NCI-H1092 treated with DMSO at 0.1 percent for 48 hours (cell line): ENCODE measurements at places on chromosomes 12 and 14.

- DNase-seq: peak; percentile 91
Observed at GRCh38 chr12:3680919-3681594, 71.9 kb downstream of the CRACR2A start.

- DNase-seq: no peak
Observed at GRCh38 chr12:8871068-8871467, 43.2 kb upstream of the PHC1 start.

- no peak for DNase-seq
Observed at GRCh38 chr14:56131865-56132833, 13.9 kb downstream of the PELI2 start.

- no peak for DNase-seq
Observed at GRCh38 chr14:70113211-70113610, 75.5 kb downstream of the SLC8A3 start.

DNA sequence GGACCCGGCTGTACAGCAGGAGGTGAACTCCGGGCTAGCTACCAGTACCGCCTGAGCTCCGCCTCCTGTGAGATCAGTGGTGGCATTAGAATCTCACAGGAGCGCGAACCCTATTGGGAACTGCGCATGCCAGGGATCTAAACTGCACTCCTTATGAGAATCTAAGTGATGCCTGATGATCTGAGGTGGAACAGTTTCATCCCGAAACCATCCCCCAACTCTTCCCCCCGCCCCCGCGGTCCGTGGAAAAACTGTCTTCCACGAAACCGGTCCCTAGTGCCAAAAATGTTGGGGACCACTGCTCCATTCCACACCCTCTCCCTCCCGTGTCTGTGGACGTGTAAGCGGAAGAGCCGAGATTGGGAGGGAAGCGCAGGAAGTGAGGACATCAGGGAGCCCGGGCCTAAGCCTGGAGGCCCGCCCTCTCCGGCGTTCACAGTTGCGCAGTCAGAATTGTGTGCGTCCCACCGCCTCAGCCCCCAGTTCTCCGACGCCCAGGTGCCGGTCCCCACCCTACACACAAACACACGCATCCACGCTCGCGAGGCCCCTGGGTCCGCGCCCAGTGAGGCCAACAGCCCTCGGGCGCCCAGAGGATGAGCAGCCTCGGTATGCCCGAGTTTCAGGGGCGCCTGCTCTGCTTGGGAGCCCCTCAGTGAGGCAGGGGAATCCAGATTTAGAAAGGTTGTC, 1.8 kb upstream of the RNASE4 start:
- peak; percentile 73 for DNase-seq

DNA sequence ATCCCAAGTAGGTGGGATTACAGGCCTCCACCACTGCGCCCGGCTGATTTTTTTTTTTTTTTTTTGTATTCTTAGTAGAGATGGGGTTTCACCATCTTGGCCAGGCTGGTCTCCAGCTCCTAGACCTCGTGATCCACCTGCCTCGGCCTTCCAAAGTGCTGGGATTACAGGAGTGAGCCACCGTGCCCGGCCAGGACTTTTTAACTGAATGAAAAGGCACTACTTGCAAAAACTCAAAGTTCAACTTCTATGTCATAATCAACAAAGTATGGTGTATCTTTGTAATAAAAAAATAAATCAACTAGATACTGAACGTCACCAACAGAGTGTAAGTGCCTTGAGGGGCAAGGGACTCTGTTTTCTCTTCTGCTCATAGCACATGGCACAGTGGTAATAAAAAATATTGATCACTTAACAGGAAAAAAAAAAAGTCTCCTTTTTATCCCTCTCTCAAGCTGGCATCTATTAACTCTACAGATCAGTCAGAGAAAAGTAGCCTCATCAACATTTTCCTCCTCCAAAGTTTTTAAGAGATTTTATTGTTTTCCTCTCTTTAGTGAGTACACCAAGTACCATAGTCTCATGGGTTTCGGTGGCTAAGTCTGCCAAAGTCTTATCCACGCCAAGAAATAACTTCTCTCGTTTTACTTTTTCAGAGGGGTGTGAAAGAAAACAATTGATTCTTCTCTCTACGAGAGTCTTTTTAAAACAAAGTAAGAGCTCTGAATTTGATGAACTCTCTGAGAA, 10.6 kb upstream of the FOXN3 start:
- DNase-seq: no peak

GRCh38 chr12:51323966-51324895, at the start of gene BIN2:
Gene BIN2, minus strand, starts transcription at chr12:51324174. Its CDS starts 72 bp downstream, at chr12:51324102.
- no peak for DNase-seq

GRCh38 chr12:113318900-113319628, 15.8 kb downstream of the SLC8B1 start:
- no peak for DNase-seq

- no peak for DNase-seq
Observed at GRCh38 chr12:105696-106095, 39.1 kb downstream of the IQSEC3 start.

- DNase-seq: no peak
Observed at GRCh38 chr12:71652656-71653055, 11.0 kb downstream of the ZFC3H1 start.

- no peak for DNase-seq
Observed at GRCh38 chr12:64566122-64566521, 44.2 kb upstream of the RASSF3 start.

- DNase-seq: peak; percentile 79
Observed at GRCh38 chr12:44000309-44000952, 164.6 kb downstream of the TMEM117 start.

DNA sequence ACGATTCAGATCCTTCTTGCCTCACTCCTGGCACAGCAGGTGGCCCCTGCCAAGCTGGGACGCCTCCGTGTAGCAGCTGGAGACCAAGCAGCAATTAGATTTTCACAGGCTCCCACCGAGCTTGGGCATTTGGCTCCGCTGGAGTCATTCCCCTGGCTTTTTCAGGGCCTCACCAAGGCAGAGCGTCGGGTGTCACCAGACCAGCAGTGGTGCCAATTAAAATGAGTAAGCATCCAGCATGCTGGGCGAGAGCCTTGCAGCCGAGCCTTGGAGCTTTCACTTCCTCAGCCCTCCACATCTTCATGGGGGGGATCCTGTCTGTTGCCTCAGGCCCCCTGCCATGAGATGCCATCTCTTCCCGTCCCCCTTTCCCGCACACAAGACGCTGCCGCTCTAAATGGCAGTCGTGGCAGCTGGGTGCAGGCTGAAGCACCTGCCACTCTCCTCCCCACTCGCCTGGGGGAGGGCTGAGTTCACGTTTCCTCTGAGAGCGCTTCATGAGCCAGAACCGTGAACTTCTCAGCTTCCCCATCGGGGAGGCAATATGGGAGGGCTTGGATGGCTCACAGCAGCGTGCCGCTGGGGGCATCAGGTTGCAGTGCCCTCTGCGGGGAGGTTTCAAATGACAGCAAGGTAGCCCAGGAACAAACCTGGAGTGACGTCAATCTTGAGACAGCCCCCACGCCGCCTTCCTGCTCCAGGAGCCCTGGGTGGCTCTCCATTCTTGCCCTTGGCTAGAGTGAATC, 11.7 kb downstream of the TPCN1 start:
- peak; percentile 90 for DNase-seq

GRCh38 chr12:66131067-66131688, 628 bp upstream of the LLPH start:
- DNase-seq: no peak

DNA sequence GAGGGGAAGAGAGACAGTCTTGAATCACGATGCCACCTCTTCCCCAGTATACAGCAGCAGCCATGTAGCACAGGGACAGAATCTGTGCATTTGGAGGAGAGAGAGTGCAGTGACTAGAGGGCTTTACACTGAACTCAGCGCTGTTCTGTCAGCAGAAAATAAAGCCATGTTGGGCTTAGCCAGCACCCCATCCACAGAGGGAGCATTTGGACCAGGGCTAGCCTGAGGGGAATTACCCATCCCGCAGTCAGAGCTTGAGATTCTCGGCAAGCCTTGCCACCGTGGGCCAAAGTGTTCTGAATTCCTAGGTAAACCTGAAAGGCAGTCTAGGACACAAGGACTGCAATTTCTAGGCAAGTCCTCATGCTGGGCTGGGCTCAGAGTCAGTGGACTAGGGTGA, 120.4 kb upstream of the CNOT2 start:
- DNase-seq: no peak

GRCh38 chr12:11545484-11546330, 103.8 kb upstream of the ETV6 start:
- no peak for DNase-seq

DNA sequence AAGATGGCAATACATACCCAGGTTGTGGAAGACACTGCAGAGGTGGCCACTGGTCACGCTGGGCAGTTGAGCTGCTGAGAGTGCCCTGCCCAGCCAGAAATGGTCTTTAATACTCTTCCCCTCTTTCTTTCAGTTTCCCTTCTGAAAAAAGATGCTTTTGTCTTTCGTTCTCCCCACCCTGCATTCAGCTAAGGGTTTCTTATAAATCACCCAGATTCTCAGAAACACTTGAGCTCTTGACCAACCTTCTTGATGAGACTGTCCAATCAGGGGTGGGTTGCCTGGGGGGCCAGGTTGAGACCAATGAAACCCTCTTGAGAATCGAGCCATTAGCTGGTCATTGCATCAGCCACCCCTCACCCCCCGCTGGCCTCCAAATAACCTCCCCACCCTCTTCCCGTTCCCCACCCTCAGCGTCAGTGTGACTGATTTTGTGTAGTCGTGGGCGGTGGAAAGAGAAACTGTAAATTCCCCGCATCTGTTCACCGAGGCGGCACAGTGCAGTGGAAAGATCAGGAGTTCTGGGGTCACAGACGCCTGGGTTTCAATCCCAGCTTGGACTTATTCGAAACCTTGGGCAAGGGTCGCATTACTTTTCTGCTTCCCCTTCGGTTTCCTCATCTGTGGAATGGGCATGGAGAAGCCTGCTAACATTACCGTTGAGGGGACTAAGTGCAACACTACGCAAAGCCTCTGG, 52.3 kb downstream of the SLC25A47 start:
- no peak for DNase-seq

DNA sequence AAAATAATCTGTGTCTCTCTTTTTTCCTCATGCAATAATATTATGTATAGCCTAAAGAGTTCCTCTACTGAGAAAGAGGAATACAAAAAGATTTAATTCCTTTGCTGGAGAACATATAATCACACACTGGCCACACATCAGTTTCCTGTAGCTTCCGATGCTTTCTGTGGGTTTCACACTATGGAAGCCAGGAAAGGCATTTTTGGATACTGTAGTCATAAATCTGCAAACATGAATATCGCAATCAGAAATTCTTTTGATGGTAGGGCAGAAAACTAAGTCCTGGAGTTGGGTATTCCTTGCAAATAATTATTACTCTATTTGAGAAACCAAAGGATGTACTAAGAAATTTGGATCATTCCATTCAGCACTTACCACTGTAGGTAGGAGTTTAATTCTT, 260.0 kb downstream of the ACSS3 start:
- DNase-seq: no peak

GRCh38 chr12:27303139-27304111, 29.2 kb upstream of the BMAL2 start:
- no peak for DNase-seq

DNA sequence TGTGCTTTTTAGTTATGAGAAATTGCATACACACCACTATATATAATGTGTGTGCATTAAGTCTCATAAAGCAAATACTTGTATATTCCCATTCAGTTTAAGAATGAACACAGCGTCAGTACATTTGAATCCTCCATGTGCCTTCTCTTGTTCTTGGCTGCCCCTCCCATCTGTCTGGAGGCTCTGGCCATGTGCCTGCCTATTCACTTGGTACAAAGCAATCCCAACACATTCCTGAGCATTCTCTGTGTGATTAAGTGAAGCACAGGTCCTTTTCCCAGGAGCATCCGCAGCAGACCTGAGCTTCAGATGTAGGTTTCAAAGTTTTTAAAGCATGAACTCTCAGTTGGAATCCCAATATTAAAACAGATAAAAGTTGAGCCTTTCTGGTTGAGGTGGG, 58.7 kb downstream of the POLR3B start:
- no peak for DNase-seq

GRCh38 chr14:106200541-106201315, 674.3 kb downstream of the TMEM121 start:
- DNase-seq: no peak

- no peak for DNase-seq
Observed at GRCh38 chr14:93073910-93074769, 41.6 kb downstream of the ITPK1 start.

DNA sequence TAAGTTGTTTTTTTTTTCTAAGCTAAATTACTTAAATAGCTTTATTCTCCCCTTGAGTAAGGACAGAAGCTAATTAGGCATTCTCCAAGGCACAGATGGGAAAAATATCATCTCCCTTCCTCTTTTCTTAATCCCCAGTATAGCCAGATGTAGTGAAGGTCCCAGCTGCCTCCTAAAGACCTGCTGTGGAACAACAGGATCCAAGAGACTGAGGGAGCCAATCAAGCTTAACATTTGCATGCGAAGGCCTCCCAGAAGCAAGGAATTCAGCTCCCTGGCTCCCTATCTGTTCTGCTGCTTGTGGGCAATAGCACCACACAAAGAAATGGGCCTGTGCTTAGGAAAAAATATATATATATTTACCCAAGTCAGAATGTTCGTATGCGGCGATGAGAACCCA, 255.2 kb downstream of the SYT1 start:
- DNase-seq: no peak

DNA sequence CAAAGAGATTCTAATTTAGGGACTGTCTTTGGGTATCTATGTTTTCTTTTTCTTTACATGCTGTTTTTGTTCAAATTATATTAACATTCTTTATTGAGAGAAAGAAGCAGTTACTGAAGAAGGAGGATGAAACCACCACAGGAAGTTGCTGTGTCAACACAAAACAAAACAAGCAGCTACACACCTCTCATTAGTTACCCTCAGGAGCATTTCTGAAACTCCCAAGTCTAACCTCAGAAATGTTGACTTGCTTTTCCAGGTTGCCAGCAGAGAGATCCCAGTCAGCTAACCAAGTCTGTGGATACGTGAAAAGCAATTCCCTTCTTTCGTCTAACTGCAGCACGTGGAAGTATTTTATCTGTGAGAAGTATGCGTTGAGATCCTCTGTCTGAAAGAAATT, 33.5 kb downstream of the CLEC1A start:
- no peak for DNase-seq

DNA sequence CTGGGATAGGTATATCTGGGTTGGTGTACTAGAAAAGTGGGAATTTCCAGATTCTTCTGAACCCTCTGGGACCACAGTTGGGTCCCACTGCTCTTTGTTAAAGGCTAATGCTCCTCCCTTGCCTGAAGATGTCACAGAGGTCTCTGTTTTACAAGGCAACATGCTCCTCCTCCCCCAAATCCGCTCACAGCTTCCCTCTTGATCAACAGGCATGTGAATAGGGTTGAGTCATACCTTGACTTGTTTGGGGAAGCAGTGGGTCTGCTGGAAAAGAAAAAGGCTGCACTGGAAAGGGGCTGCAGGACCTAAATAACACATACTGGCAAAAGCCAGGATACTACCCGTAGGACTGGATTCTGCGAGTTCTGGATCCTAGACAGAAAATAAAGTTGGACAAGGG, 165.4 kb upstream of the TMEM260 start:
- DNase-seq: no peak
